DND-41 (cell line): ENCODE measurements at places on chromosomes 3 and 15.

- H3K27ac ChIP-seq, result peak overlapping the region; percentile 26; the same call in 1 of the 2 replicates
- peaks cover 13% of the 10 kb centered on the region; the same call in 1 of the 2 replicates for H3K36me3 ChIP-seq
- peaks cover 15% of the 10 kb centered on the region for H3K4me1 ChIP-seq
Observed at GRCh38 chr3:188196232-188196990, 42.5 kb downstream of the LPP start.

- peaks cover 87% of the 10 kb centered on the region for H3K4me1 ChIP-seq
- H3K4me3 ChIP-seq, result no peak overlapping the region
- H3K27ac ChIP-seq, result peak overlapping the region; percentile 99
- no peaks in the 10 kb centered on the region for H3K27me3 ChIP-seq
Observed at GRCh38 chr3:58352626-58353025, 19.9 kb downstream of the PXK start.

- H3K4me1 ChIP-seq, result no peaks in the 10 kb centered on the region
- H3K36me3 ChIP-seq, result peaks cover 86% of the 10 kb centered on the region
- H3K4me3 ChIP-seq, result no peak overlapping the region
- no peak overlapping the region for H3K27ac ChIP-seq
- no peak for DNase-seq
Observed at GRCh38 chr3:47849186-47849698, 46.3 kb downstream of the DHX30 start.

GRCh38 chr3:36606871-36607765 is 157.2 kb downstream of the DCLK3 start:
- no peak overlapping the region for H3K27ac ChIP-seq
- no peak overlapping the region for H3K4me3 ChIP-seq
- no peaks in the 10 kb centered on the region for H3K36me3 ChIP-seq
- peaks cover 2% of the 10 kb centered on the region for H3K27me3 ChIP-seq

DNA sequence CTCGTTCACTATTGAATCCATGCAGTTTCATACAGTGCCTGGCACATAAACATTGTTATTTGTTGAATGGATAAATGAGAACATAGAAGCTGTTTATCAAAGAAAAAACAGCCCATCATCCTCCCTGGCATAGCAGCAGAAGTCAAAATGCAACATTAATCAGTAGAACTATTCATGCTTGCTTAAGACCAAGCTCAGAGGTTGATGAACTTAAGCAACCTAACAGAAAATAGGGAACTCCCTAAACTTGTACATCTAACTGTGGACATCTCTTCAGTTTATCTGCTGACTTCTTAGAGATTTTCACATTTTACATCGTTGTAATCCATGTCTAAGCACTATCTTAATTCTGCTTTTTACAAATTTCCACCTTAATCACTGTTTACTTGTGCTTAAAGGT is 29.2 kb downstream of the SENP8 start:
- no peaks in the 10 kb centered on the region for H3K36me3 ChIP-seq
- no peaks in the 10 kb centered on the region for H3K4me1 ChIP-seq
- DNase-seq, result no peak
- no peaks in the 10 kb centered on the region for H3K27me3 ChIP-seq
- no peak overlapping the region for H3K27ac ChIP-seq
- no peak overlapping the region for H3K4me3 ChIP-seq

DNA sequence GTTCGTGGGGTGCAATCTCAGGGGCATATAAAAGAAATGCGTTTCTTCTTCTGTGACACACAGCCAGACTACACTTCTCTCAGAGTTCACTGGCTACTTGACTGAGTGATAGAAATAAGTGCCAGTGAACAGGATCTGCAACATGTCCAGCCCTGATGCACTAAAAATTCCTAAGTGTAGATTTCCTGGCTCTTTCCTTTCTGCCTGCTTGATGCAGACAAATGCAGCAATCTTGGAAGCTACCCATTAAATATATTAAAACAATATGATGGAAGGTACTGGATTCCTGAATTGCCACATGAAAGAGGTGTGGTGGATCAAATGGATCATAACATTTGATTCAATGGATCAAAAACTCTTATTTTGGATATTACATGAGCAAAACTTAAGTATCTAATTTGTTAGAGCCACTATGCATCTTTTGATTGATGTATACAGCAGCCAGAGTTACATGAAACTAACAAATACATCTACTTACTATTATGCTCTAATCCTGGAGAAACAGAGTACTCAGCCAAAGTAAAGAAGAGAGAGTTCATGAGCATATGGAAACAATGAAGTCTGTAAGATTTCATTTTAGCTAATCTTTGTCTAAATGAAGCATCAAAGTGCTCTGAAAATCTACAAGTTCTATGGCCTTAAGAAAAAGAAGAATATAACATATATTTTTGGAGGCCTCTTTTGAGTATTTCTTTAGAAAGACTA is 222.6 kb downstream of the ZNF385D start:
- DNase-seq, result no peak
- H3K27ac ChIP-seq, result no peak overlapping the region
- H3K4me3 ChIP-seq, result no peak overlapping the region
- H3K36me3 ChIP-seq, result no peaks in the 10 kb centered on the region

GRCh38 chr15:41333026-41333562 is 413 bp downstream of the NUSAP1 start:
- H3K4me3 ChIP-seq, result peak overlapping the region; percentile 84
- DNase-seq, result no peak
- peaks cover 43% of the 10 kb centered on the region for H3K4me1 ChIP-seq
- peaks cover 16% of the 10 kb centered on the region for H3K36me3 ChIP-seq
- H3K27me3 ChIP-seq, result no peaks in the 10 kb centered on the region

GRCh38 chr3:15563190-15563589 is 38.2 kb downstream of the HACL1 start:
- no peaks in the 10 kb centered on the region for H3K27me3 ChIP-seq
- H3K4me1 ChIP-seq, result no peaks in the 10 kb centered on the region
- peaks cover 85% of the 10 kb centered on the region for H3K36me3 ChIP-seq
- no peak overlapping the region for H3K27ac ChIP-seq
- DNase-seq, result no peak

- H3K4me3 ChIP-seq, result peak overlapping the region; percentile 68; the same call in 1 of the 2 replicates
- no peaks in the 10 kb centered on the region for H3K27me3 ChIP-seq
- peaks cover 97% of the 10 kb centered on the region for H3K36me3 ChIP-seq
- DNase-seq, result no peak
Observed at GRCh38 chr3:185931777-185932612, 5.8 kb downstream of the TRA2B start.

DNA sequence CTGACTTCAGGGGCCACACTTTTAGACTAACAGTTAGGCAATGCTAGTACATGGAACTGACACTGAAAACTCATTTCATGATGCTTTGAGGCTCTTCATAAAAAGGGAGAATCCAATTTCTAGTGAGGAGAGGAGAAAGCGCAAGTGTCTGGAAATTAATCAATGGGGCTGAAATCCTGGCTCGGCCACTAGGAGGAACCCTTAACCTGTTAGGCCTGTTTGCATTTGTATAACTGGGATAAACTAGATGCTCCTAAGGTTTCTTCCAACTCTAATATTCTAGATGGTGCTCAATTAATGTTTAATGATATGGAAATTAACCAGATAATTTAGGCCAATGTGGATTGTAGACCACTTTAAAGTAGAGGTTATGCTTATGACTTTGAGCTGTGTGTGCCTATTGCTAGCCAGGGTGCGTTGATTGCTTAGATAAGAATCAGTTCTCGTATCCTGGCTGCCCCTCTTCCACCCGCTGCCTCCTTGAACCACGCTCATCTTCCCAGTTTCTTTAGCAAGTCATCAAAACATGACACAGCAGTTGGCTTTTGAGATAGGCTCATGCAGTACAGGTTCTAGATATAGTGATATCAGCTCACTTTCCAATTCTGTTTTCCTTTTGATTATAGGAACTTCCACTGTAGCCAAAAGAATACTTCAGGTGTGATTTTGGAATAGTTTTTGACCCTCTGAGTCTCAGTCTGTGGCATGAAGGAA is 16.8 kb upstream of the CRBN start:
- H3K27me3 ChIP-seq, result no peaks in the 10 kb centered on the region
- H3K36me3 ChIP-seq, result no peaks in the 10 kb centered on the region
- no peak overlapping the region for H3K27ac ChIP-seq
- no peak overlapping the region for H3K4me3 ChIP-seq
- DNase-seq, result peak; percentile 14

- H3K27ac ChIP-seq, result no peak overlapping the region
- no peak overlapping the region for H3K4me3 ChIP-seq
- no peaks in the 10 kb centered on the region for H3K27me3 ChIP-seq
- DNase-seq, result no peak
Observed at GRCh38 chr3:161028555-161029153, 76.5 kb downstream of the B3GALNT1 start.

DNA sequence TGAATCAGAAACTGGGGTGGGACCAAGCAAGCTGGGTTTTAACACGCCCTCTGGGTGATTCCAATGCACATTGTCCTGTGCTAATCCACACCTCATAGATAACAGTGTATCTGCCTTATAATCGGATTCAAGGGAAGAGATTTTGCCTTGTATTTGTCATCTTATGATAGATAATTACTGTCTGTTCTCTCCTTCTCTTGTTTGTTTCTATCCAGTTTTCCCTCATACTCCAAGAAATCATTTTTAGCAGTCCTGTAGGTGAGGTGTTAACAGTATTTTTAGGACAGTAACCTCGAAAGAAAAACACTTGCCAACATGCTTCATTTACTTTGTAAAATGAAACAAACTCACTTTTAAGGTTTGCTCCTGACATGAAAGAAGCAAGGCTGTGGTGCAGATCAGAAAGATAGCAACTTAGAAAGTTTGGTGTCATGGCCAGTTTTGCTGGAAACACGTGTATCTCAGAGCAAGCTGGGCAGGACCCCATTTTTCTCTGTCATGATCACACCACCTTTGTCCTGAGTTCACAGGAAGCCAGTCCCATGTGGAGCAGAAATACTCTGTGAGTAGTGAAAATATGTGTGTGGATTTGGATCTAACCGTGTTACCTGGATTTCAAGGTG is 72.6 kb downstream of the TRAK1 start:
- no peak overlapping the region for H3K4me3 ChIP-seq
- H3K36me3 ChIP-seq, result no peaks in the 10 kb centered on the region
- H3K27ac ChIP-seq, result no peak overlapping the region
- DNase-seq, result peak; percentile 13
- peaks cover 38% of the 10 kb centered on the region for H3K4me1 ChIP-seq
- H3K27me3 ChIP-seq, result no peaks in the 10 kb centered on the region

DNA sequence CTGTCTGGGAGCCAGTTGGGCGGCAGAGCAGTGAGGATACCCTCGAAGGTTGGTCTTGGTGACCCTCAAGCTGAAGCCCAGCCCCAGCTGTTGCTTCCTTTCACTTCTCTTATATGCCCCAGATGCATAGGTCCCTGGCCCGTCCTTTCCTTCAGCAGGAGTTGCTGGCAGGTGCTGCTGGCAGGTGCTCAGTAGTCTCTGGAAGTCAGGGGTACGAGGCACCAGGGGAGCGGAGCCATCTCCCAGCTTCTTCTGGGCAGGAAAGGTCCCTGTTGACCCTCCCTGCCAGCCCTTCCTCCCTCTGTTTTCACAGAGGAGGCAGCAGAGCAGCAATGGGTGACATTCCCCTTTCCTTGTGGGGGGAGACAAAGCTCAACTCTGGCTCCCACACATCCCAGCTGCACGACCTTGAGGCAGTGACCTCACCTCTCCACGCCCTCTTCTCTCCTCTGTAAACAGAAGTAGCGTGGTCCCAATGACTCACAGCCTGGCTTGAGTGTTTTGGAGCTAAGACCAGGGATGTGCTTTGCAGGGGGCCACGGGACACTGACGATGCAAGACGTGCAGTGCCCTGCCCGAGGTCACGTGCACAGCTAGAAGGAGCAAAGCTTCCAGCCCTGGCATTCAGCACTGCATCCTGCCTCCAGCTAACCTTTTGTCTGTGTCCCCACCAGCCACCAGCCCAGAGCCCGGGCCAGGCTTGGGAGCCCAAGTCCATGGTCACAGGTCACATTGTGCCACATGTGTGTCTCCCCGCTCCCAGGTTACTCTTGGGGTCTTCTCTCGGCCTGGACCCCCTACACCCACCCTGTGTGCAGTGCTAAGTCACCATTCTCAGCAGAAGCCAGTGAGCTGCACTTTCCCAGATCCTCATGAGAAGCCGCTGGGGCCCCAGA is 49.7 kb downstream of the SLC6A6 start:
- no peaks in the 10 kb centered on the region for H3K27me3 ChIP-seq
- no peak overlapping the region for H3K4me3 ChIP-seq
- H3K36me3 ChIP-seq, result peaks cover 69% of the 10 kb centered on the region
- DNase-seq, result no peak
- H3K27ac ChIP-seq, result no peak overlapping the region

GRCh38 chr3:195522254-195523023 is 20.7 kb downstream of the PPP1R2 start:
- H3K36me3 ChIP-seq, result peaks cover 32% of the 10 kb centered on the region
- DNase-seq, result no peak
- H3K27me3 ChIP-seq, result no peaks in the 10 kb centered on the region
- no peaks in the 10 kb centered on the region for H3K4me1 ChIP-seq

- H3K4me1 ChIP-seq, result 0 out of 2 replicates have a peak, but pooled peaks cover 7% of the 10 kb centered on the region
- H3K27ac ChIP-seq, result no peak overlapping the region
- no peaks in the 10 kb centered on the region for H3K27me3 ChIP-seq
Observed at GRCh38 chr15:99580076-99580475, 14.3 kb downstream of the MEF2A start.

DNA sequence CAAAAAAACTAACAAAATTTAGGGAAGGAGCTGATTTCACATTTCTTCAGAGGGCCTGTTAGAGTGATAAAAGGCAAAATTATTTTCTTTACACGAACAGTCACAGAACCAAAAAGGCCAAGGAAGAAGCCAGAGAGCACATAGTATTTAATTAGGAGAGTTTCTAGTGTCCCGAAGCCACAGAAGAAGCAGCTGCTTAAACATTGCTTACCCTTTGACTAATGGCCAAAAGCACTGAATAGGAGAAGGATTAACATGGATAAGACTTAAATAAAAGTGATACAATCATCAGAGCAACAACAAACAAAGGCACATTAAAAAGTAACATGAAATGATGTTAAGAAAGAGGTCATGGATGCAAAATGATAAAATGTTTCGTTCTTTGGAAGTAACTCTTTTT is 98.6 kb downstream of the CHL1 start:
- H3K27me3 ChIP-seq, result no peaks in the 10 kb centered on the region
- no peak overlapping the region for H3K4me3 ChIP-seq

GRCh38 chr3:70315021-70315420 is 2.6 kb upstream of the MDFIC2 start:
- H3K4me1 ChIP-seq, result no peaks in the 10 kb centered on the region
- no peaks in the 10 kb centered on the region for H3K27me3 ChIP-seq
- H3K36me3 ChIP-seq, result no peaks in the 10 kb centered on the region
- no peak overlapping the region for H3K27ac ChIP-seq
- no peak overlapping the region for H3K4me3 ChIP-seq
- DNase-seq, result no peak

- H3K36me3 ChIP-seq, result peaks cover 47% of the 10 kb centered on the region
- H3K27ac ChIP-seq, result no peak overlapping the region
- H3K27me3 ChIP-seq, result no peaks in the 10 kb centered on the region
- no peak overlapping the region for H3K4me3 ChIP-seq
- no peaks in the 10 kb centered on the region for H3K4me1 ChIP-seq
Observed at GRCh38 chr3:47491777-47492176, 16.0 kb upstream of the SCAP start.

- peak; percentile 98 for DNase-seq
- H3K4me1 ChIP-seq, result peaks cover 34% of the 10 kb centered on the region
- no peaks in the 10 kb centered on the region for H3K27me3 ChIP-seq
- peak within 1 kb of the TSS; percentile 88 for H3K4me3 ChIP-seq
- H3K27ac ChIP-seq, result peak within 1 kb of the TSS; percentile 96
Observed at GRCh38 chr3:14651440-14652251, at the start of gene CCDC174. TSS of gene CCDC174 (plus strand) at chr3:14651762. CDS start at chr3:14651837, 75 bp downstream.

- no peaks in the 10 kb centered on the region for H3K36me3 ChIP-seq
- no peaks in the 10 kb centered on the region for H3K27me3 ChIP-seq
- no peak overlapping the region for H3K27ac ChIP-seq
- no peak overlapping the region for H3K4me3 ChIP-seq
Observed at GRCh38 chr3:188037195-188037718, 116.7 kb upstream of the LPP start.
